ENCODE measurements at places on chromosomes 5 and 9.

DNA sequence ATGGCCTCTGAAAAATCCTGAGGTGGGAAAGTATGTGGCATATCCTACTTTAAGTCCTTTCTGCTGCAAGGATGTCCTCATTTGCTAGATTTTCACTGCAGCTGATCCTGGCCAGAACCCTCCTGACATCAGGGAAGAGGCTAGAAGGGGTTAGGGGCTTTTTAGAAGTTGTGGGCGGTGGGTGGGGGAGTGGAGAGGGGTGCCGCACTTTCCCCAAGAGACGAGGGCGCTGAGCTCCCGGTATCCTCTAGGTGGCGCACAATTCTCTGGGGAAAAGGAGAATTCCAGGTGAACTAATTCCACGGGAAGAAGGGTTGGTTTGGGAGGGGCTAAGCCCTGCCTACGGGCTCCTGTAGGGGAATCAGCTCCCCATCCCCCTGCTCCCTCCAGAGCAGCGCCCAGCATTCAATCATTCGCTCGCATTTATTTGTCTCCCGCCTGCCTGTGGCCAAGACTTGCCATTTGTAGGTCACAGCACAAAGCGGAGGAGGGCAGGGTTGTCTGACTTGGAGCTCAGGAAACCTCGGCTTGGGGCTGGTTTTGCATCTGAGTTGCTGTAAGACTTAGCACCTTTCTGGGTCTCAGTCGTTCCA lies 42.9 kb upstream of the HAND1 start:
- DNase-seq = peak; percentile 13

- no peak for DNase-seq
Measured at GRCh38 chr5:173800340-173800739, 87.8 kb upstream of the CPEB4 start.

- no peak for DNase-seq
Measured at GRCh38 chr9:82604947-82605656, 457.8 kb downstream of the RASEF start.

DNA sequence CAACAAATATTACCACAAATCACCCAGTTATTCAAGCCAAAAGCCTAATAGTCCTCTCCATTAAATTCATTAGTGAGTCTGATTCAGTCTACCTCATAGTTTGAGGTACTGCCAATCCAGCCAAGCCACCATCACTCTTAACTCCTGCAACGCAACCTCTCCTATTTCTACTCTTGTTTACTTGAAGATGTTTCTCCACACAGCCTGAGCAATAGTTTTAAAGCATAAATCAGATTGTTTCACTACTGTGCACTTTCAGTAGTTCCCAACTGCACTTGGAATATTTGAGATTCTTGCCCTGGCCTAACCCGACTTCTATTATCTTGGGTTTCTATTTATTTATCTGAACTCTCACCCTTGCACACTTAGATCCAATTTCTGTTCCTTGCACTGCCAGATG lies 85.5 kb downstream of the YIPF5 start:
- no peak for DNase-seq

GRCh38 chr5:102971676-102972293 lies 148.2 kb downstream of the GIN1 start:
- no peak for DNase-seq

DNA sequence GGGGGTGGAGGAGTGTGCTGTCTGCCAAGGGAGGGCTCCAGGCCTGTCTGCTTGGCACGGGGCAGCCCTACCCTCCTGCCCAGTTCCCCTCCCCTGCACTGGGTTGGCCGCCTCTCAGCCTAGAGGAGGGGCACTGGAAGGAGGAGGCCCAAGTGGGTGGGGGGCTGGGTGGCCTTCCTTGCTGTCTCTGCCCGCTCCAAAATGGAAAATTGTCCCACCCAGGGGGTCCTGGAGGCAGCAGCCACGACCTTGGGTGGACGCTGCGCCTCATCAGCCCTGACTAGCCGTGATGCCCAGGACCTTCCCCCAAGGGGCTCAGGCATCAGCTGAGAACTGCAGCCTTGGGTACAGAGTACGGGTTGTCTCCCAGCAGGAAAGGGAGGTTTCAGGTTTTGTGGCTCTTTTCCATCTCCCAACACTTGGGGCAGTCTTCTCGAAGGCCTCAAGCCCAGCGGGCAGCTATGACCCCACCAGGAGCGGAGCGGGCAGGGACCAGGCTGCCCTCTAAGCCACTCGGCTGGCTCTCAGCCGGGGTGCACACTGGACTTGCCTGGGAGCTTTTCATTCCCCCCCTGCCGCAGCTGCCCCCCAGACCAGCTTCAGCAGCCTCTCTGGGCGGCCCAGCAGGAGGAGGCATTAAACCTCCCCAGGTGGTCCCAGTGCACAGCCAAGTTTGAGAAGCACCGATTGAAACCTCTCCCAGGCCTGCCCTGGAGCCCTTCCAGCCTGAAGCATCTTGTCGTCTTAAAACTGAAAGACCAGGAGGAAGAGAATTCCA lies 20.6 kb downstream of the NTNG2 start:
- peak; percentile 58 for DNase-seq

GRCh38 chr5:24407466-24407865 lies 237.3 kb downstream of the CDH10 start:
- DNase-seq = no peak

DNA sequence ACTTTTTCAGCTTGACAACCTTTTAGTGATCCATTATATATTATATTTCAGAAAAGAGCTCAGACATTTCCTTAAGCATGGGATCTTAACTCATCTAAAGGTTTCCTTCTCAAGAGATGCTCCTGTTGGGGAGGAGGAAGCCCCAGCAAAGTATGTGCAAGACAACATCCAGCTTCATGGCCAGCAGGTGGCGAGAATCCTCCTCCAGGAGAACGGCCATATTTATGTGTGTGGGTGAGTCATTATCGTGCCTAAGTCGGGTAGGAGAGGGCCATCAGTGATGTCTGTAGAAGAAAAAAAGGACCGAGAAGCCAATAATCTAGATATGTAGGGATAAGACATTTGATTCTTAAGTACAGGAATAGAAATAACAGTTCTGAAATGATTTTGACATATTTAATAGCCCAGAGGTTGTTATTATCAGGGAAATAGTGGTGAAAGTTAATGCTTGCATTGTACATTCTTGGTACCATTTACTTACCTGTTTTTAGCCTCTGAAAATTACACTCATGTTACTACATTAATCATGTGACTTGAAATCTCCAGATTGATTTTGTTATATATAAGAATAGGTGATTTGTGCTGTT lies 28.2 kb downstream of the MTRR start:
- DNase-seq = no peak

DNA sequence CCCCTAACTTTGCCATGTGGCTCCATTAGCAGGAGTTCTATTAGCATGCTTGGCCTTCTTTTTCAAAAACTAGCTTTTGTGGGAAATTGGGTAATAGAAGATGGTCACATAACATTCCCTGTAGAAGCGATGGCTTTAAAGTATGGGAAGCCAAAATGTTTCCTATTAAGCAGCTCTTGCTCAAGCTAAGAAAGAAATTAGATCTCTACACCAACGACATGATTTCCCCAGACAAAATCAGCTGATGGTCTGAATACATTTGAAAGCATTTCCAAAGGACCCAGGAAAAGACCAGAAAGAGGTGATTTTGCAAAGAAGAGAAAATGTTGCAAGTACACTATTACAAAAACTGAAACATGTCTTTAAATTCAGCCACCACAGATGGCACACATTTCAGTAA lies 4.8 kb upstream of the NFIL3 start:
- no peak for DNase-seq

DNA sequence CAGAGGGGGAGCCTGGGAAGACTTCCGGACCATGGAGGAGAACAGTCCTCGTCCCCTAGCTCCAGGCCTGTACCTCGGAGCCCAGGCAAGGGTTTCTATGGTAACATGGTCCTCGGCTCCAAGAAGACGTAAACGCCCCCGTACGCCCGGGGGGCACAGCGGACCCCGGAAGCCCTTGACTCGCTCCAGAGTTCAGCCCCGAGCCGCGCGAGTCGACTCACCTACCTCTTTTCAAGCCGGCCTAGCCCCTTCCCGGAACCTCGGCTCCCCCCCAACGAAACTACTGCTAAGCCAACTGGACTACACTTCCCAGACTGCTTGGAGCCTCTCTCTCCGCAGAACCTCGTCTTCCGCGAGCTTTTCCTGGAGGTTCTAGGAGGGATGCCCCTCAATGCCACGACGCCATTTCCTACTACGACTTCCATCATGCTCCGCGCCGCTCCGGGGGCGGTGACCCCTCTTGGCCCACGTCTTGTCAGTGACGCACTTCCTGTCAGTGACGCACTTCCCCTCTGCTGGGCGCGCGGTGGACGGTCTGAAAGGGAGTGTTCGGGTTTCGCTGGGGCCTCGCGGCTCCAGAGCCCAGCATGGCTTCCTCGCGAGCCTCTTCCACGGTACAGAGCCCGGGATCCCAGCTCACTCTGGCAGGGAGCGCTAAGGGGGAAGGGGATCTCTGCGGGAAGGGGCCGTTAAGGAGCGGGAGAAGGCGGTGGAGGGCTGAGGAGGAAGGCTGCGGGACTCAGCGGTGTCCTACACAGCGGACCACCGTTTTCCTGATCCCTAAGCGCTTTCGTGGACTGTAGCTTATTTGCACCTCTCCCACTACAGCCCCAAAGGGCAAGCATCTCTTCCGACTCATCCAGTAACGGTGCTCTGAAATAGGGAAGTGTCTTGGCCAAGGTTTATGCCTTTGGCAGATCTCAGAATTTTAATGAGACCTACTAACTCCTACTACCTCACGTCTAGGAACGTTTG lies at the start of the genes CDC26 and PRPF4:
CDC26 (minus strand) TSS at position 416 of the 975 bp plus-strand sequence. CDS start 3,065 bp downstream, outside the sequence.
PRPF4 (plus strand) TSS at position 502 of the 975 bp plus-strand sequence; CDS start at position 588, 86 bp downstream.
- DNase-seq = peak; percentile 96

GRCh38 chr5:154411338-154411737 lies 34.5 kb upstream of the SAP30L start:
- DNase-seq = no peak

DNA sequence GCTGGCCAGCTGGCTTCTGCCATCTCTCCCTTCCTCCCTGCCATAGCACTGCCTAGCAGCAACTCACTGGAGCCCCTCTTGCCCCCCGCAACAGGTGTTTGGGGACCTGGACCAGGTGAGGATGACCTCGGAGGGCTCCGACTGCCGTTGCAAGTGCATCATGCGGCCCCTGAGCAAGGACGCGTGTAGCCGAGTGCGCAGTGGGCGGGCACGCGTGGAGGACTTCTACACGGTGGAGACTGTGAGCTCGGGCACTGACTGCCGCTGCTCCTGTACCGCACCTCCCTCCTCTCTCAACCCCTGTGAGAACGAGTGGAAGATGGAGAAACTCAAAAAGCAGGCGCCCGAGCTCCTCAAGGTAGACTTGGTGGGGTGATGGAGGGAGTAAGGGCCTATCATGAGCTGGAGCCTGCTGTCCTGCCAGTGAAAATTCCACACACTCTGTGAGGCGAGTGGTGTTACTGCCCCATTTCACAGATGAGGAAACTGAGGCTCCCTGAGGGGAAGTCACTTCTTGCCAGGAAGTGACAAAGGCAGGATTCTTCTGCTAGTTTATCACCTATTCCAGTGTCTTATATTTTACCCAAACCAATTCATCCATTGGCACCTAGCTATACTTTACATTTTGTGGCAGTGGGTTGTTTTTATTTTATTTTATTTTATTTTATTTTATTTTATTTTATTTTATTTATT lies 10.1 kb downstream of the OLFML2A start:
- DNase-seq = no peak

GRCh38 chr5:57764479-57765089 lies 282.0 kb upstream of the ACTBL2 start:
- no peak for DNase-seq

DNA sequence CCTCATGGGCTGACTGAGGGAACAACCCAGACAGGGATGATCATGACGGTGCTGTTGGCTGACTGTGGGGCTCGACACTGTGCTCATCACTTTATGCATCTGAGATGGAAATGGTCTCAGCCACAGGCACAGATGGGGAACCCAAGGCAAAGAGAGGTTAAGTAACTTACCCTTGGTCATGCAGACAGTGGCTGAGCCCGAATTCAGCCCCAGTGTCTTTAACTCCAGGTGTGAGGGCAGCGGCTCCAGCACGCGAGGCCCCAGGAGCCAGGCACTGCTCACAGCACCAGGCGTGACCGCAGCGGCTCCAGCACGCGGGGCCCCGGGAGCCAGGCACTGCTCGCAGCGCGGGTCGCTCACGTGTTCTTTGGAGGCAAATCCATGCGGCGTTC lies 45.3 kb upstream of the FCN1 start:
- DNase-seq = no peak

DNA sequence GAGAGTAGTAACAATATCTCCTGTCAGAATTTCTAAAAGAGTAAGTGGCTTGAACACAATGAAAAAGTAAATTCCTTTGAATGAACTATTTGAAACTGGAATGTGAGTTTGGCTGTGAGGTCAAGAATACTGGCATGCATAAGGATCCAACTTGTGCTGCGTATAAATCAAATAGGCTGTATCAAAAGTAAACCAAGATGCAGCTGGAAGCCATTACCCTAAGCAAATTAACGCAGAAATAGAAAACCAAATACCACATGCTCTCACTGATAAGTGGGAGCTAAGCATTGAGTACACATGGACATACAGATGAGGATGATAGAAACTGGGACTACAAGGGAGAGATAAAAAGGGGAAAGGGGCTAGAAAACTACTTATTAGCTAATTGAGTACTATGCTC lies 24.0 kb upstream of the SRFBP1 start:
- DNase-seq = no peak

DNA sequence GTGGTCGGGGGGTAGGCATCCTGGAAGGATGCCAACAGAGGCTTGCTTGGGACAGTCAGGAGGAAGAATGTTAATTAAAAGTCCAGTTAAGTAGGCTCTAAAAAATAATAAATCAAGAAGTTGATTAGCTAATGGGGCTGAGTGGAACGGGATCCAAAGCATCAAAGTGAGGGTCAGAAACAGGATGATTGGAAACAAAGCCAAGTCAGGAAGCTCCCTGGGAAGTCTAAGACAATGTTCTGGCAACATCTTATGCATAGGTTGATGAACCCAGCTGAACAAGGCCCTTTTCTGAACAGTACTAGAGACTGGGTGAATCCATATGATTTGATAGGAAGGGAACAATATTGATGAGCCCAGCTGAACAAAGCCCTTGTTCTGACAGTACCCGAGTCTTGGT lies 50.2 kb upstream of the STARD4 start:
- no peak for DNase-seq

Measured in anterior cingulate cortex (tissue), 58 donors.